ENCODE measurements at places on chromosomes 1 and 21.
A peak's percentile ranks its signal among the peaks of the same experiment; 100 is the strongest.

GRCh38 chr1:2144501-2145090 is 50.0 kb downstream of the FAAP20 start:
- no peak for DNase-seq

DNA sequence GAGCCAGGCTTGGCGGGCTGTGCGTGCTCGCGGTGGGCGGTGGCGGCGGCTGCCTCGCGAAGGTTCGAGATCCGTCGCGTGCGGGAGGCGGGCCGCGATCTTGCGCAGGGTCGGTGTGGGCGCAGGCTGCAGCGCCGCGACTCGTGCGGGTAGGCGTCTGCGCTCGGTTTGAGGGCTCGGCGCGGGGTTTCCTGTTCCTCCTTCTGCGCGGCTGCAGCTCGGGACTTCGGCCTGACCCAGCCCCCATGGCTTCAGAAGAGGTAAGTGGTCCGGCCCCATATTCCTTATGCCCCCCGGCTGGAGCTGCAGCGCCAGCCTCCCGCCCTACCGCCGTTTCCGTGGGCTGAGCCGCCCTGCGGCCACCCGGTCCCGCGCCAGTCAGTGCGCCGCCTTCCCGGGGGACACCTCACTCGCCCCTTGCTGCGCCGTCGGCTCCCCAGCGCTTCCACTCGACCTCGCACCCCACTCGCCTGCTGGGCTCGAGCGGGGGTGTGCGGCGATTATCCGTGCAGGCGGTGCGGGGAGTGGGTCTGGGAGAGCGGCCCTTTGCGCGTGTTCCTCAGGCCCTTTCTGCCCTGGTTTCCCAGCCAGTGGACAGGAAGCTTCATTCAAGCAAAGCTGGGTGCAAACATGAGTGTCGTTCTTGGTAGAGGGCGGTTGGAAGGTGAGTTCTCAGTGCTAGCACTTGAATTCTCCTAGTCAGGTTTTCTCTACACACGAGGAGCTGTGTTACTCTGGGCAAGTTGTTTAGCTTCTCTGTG is at the start of gene CACYBP:
CACYBP (plus strand) TSS at position 12 of the 761 bp plus-strand sequence; CDS start at position 246, 234 bp downstream.
- no peak for DNase-seq

GRCh38 chr21:14096172-14096571 is 114.6 kb downstream of the LIPI start:
- no peak for DNase-seq

- peak; percentile 35 for DNase-seq
Measured at GRCh38 chr1:41900603-41901444, 17.9 kb downstream of the HIVEP3 start.

Measured in AG08396 (cell line).